CD4-positive, alpha-beta T cell (primary cell): ENCODE measurements at places on chromosomes 3 and 15.
A peak's percentile ranks its signal among the peaks of the same experiment; 100 is the strongest.

GRCh38 chr3:104696470-104696869 is 670.2 kb upstream of the ALCAM start:
- no peak for DNase-seq

DNA sequence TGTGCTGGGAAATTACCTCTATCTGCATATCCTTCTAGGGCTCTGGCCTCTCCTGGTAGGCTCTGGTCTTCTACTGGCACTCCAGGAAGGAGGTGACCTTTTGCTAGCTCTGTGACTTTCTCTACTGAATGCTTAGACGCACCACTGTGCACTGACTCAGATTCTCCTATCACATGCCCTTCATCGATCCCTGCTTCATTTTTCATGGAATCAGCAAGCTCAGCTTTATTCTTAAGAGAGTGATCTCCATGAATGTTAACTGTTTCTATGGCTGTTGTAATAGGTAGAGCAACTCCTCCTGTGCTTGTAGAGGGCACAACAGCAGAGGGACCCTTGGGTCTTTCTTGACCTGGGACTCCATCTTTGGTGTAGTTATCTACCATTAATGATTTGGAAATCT is 106.6 kb downstream of the MAP4 start:
- DNase-seq, result no peak

- no peak for DNase-seq
These were observed 1.1 kb upstream of the GABRB3 start for GRCh38 chr15:26773917-26774316.

DNA sequence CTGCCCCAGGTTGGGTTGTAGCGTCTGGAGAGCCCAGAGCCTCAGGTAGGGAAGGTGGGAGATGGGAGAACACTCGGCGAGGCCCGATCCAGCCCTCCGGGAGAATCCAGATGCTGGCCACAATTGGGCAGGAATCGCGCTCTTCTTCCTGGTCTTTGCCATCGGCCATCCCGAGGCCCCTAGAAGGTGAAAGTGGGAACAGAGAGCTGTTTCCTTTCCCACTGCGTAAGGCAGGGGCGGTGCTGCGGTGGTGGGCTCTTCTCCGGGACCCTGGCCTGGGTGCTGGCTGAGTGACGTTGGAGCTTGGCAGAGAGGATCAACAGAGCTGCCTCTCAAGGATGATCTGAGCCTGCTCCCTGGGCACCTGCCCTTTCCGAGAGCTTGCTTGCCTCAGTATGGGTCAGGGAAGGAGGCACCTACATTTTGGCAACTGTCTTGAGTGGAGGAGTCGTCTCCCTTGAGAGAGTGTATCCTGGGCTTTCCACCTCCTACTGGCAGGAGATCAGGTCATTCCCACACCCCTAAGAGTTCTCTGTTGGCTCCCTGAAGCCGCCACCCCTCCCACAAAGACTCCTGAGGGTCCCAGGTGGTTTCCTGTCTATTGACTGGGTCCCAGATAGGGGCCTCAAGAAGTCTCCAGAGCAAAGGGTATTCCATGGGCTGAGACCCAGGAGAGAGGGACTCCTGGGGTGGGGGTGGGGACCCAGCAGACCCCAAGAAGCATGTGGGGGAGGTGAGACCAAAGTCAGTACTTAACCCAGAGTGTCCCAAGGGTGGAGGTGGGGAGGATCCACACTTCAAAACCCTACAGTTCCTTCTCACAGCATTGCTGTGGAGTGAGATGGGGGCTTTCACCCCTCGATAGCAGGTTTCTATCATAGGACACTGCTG is 1.6 kb downstream of the C15orf39 start:
- no peak for DNase-seq

GRCh38 chr3:127822041-127822681 is at the start of gene MGLL:
TSS of gene MGLL (minus strand) at chr3:127822515. CDS start at chr3:127822318, 197 bp downstream.
- DNase-seq, result no peak

- no peak for DNase-seq
These were observed 116.0 kb upstream of the RBMS3 start for GRCh38 chr3:29164825-29165224.

GRCh38 chr15:63891079-63891767 is 57.5 kb upstream of the HERC1 start:
- DNase-seq, result peak; percentile 87

GRCh38 chr3:144036498-144036897 is 64.9 kb downstream of the DIPK2A start:
- DNase-seq, result no peak

DNA sequence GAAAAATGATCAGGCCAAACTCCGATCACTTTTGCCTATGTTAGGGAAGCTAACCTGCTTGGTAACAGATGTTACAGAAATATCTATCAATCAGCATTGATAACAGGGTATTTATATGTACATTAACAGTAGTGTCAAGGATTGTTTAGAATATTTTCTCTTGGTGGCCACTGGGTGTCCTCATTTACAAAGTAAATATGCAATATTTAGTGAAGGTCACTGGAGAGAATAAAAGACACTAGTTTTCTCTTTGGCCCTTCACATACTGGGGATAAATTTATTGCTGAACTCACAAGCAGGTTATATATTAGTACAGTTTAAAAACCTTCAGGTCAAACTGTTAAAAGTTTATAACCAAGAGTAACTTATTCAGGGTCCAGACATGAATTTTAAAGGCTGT is 69.0 kb downstream of the TIGIT start:
- DNase-seq, result peak; percentile 23

GRCh38 chr3:135238871-135239614 is 444.0 kb downstream of the EPHB1 start:
- no peak for DNase-seq

- no peak for DNase-seq
These were observed 384.2 kb downstream of the CGGBP1 start for GRCh38 chr3:87674397-87675161.

GRCh38 chr3:196942915-196943277 is 568 bp upstream of the NCBP2 start:
- DNase-seq, result no peak

GRCh38 chr3:141722648-141723047 is 15.4 kb upstream of the RNF7 start:
- DNase-seq, result no peak

DNA sequence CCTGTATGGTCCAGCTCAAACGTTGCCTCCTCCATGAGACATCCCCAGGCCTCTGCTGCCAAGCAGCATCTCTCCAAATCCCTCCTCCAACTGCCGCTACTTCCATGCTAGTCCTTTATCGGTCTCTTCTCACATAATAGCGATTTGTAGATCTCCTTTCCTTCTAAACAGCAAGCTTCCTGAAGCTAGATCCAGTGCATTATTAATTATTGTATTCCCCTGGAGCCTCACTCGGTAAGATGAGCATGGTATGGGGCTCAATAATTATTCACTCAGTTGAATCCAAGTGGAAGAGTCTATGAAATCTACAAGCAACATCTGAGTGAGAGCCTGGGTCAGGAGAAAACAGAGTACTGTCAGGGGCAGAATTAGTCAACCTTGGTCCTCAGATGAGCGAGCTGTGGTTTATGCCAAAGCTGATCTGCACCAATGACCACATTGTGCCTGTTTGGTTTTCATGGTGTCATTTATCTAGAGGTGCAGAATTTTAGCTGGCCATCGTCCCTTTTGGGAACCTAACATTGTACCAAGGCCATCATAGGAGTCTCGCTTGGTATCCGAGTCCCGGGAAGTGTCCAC is 93.8 kb upstream of the UBE2E1 start:
- no peak for DNase-seq

DNA sequence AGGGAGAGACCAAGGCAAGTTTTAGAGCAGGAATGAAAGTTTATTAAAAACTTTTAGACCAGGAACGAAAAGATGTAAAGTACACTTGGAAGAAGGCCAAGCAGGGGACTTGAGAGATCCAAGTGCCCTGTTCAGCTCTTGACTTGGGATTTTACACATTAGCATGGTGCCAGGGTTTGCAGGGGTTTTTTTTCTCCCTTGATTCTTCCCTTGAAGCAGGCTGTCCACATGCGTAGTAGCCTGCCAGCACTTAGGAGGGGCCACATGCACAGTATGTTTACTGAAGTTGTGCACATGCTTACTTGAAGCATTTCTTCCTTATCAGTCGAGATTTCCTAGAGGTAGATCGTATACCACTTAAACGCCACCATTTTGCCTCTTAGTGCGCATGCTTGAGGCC is 277.5 kb upstream of the AGTR1 start:
- no peak for DNase-seq

DNA sequence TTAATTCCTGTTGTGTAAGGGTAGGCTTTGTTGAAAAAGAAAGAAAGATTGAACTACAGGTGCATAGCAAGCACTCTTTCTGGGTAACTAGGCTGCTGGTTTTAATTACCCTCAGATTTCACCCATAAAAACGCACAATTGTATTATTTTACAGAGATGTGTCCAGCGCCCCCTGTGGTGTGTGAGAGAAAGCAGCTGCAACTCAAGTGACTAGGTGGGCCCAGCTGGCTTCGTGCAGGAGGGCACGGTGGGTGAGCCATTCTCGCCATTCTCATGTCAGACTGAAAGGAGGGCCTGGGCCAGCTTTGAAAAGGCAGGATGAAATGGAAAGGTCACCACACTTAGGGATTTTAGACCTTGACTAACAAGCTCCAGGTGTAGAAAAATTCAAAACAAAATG is 122.6 kb downstream of the LRIG1 start:
- peak; percentile 26 for DNase-seq

- DNase-seq, result no peak
These were observed 785.2 kb downstream of the DIPK2A start for GRCh38 chr3:144756704-144757440.

DNA sequence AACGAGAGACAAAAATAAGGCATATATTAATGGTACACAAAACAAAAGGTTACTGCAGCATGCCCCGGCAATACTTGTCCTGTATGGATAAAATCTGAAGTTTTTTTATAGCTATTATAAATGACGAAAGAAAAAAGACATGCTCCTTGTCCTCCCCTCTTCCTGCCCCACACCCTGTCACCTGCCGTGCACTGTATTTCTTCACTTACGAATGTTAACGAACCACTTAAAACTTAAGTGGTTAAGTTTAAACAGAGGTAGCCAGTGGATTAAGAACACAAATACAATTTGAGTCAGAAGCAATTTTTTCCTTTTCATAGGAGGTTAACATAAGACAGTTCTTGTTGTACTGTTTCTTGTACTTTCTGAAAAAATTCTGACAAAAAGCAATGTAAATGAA is 799.1 kb upstream of the NECTIN3 start:
- no peak for DNase-seq

GRCh38 chr15:44695294-44695693 is 15.8 kb downstream of the PATL2 start:
- no peak for DNase-seq

- DNase-seq, result no peak
These were observed 3.6 kb upstream of the AMOTL2 start for GRCh38 chr3:134377896-134378295.

- no peak for DNase-seq
These were observed 226.1 kb downstream of the ADAMTS17 start for GRCh38 chr15:100115711-100116090.

GRCh38 chr15:41494922-41495735 is 1.5 kb downstream of the ITPKA start:
- peak; percentile 48 for DNase-seq

- DNase-seq, result no peak
These were observed 16.1 kb downstream of the CPOX start for GRCh38 chr3:98577178-98577895.

GRCh38 chr3:46405301-46406019 is 1.4 kb downstream of the CCR5AS start:
- no peak for DNase-seq

DNA sequence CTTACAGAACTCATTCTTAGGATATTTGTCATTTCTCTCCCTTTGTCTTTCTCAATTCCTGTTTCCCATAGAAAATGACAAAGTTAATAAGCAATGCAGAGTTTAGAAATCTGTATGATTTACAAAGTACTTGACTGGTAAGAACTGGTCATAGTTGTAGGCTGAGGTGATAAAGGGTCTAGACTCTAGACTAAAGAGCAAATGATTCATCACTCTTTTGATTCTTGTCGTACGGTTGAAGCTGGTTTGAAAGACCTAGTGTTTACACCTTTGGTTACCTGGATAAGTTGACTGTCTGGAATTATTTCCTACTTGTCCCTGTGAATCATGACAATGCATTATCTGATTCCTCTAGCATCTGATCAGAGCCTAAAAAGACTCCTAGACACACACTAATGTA is 58.9 kb upstream of the TP63 start:
- no peak for DNase-seq

DNA sequence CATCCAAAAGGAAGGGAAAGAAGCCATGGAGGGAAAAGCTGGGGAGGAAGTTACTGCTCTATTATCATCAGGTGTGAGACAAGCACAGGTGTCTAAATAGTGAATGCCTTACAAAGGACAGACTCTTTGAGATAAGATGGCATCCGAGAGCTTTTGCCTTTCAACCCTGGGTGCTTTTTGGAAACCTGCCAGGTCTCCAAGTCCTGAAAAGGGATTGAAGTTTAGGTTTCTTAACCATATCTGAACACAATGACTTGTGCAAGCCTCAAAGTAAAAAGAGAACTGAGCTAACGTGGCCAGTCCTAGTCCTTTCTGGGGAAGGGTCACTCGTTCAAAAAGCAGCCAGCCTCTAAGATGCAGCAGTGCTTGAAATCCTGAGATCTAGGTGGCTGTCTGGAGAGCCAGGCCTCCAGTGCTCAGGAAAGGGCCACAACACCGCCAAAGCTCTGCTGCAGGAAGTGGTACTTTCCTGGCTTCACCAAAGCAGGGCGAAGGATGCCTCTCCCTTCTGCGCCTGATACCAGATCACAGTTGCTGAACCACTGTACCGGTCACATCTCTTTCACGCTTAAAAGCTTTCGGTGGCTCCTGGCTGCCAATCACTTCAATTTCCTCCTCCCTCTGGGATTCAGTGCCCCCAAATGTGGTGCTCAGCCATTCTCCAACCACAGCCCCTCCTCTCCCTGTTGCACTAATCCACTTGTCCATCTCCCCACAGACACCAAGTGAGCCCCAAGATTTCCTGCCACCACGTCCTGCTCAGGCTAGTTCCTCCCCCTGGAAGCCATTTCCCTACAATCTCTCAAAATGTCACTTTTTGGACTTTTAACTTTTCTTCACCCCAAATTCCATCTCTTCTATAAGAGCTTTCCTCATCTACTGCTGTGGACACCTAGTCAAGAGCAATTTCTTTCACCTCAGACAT is 104.1 kb upstream of the LPP start:
- peak; percentile 58 for DNase-seq

- no peak for DNase-seq
These were observed 7.7 kb downstream of the RASL12 start for GRCh38 chr15:65059931-65060596.

GRCh38 chr3:61940236-61940635 is 378.9 kb downstream of the PTPRG start:
- no peak for DNase-seq

- DNase-seq, result no peak
These were observed 32.2 kb downstream of the BDH1 start for GRCh38 chr3:197523526-197523925.

- DNase-seq, result no peak
These were observed 26.2 kb downstream of the SLC12A8 start for GRCh38 chr3:125186261-125186787.
